ENCODE measurements at places on chromosomes 12 and 14.

DNA sequence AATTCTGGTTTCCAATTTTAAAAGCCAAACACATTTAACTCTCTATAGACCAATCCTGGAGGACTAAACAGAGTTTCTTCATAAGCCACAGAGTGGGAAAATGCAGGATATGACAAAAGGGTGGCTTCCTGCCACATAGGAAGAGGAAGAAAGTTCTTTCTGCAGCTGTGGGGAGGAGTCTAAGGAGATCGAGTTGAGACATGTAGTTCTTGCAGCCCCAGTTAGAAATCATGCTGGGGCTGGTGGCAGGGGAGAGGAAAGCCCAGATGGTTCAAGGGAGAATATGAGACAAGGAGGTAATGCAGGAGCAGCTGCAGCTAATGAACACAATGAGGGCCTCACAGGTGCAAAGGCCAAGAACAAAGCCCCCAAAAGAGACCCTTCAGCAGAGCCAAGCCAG is 85.0 kb upstream of the ARID2 start:
- DNase-seq: no peak

GRCh38 chr12:1935700-1936378 is 17.4 kb upstream of the CACNA2D4 start:
- DNase-seq: no peak

DNA sequence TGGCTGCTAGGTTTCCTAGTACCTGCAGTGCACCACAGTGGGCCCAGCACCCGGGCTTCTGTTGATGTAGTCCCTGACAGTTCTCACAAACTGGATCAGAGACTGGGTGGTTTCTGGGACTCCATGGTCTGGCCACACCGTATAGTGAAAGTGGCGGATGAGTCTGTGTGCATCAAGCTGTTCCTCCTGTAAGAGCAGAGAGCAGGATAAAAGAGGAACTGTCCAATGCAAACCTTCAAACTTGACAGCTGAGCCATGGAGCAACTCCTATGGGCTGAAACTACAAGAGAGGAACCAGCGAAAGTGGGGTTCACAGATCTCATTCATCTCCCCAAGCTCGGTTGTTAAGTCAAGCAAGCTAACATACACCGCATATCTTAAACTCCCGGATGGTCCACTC is 102.8 kb downstream of the PTPRB start:
- no peak for DNase-seq

DNA sequence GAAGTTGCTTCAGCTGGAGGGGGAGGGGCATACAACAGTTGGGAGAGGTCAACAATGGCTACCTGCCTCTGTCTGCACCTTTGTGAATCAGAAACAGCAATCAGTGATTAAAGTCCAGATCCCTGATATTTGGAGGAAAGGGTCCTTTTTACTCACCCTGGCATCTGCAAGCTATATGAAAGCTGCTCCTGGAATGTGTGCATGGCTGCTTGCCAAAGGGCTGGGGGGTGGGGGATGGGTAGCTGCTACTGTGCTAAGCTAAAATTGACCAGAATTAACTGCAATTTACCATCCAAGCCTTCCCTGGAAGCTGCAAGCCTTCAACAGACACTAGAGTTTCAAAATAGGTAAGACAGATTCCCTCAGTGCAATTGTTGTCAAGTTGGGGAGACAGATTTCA is 13.5 kb upstream of the GTF2A1 start:
- DNase-seq: no peak

DNA sequence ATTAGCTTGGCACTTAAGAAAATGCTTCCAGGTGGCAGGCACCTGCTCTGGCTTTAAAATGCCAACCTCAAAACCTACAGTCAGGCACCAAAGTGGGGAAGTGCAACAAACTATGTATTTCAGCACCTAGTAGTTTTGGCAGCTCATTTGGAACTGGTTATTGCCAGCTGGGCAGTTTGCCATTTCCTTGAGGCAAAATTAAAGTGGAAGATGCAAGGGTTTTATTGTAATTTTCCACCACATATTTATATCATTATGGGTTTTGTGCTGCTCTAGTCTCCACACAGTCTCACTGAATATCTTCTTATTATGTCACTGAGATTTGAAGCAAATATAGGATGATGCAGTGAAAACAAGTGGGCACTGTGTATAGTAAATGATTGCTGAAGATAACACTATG is 117.0 kb downstream of the PRKD1 start:
- DNase-seq: no peak

DNA sequence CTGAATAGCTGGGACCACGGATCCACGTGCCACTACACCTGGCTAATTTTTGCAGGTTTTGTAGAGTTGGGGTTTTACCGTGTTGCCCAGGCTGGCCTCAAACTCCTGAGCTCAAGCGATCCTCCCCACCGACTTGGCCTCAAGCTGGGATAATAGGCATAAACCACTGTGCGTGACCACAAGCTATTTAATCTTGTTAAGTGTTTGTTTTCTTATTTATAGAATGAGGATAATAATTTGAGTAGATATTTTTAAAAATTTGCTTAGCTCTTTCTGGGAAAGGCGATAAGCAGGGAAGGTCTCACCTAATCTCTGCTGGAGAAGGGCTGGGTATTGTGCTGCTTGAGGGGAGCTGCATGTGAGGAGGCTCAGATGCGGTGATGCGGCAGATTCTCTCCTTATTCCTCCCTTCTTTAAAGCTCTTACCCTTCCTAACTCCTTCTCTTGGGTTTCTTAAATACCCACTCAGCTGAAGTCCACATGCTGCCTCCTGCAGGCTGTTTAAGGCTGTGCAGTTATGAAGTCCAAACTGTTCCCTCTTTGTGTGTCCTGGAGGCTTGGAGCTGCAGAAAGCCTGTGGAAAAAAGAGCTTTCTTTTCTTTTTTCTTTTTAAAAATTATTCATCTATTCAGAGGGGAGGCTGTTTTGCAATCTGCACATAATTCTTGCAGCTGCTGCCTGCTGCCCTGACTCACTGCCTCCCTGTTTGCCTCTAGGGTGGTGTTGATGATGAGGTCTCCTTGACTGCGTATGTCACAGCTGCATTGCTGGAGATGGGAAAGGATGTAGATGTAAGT is 37.9 kb downstream of the A2ML1 start:
- DNase-seq: no peak

DNA sequence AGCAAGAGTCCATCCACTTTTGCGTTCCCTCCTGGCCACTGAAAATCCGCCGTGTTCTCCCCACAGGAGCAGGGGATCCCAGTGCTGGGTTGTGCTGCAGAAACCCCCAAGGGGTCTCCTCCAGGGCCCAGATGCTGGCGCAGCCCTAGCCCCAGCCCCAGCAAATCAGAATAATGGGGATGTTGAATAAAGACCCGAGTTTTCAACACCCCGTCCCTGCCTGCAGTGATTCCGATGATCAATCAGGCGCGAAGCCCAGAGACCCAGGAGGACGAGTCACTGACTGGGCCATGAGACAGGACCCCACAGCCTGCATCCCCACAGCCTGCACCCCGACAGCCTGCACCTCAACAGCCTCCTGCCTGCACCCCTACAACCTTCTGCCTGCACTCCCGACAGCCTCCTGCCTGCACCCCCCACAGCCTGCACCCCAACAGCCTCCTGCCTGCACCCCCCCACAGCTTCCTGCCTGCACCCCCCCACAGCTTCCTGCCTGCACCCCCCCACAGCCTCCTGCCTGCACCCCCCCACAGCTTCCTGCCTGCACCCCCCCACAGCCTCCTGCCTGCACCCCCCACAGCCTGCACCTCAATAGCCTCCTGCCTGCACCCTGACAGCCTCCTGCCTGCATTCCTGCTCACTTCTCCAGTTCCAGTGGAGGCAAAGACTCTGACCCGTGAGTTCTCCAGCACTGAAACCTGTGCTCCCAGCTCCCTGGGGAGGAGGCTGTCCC is 37.2 kb downstream of the TNFAIP2 start:
- no peak for DNase-seq

GRCh38 chr12:50241178-50241577 is 42.1 kb downstream of the LIMA1 start:
- no peak for DNase-seq

GRCh38 chr14:59182641-59183040 is 5.8 kb upstream of the DAAM1 start:
- no peak for DNase-seq

- no peak for DNase-seq
Observed at GRCh38 chr12:29644536-29645162, 139.1 kb downstream of the TMTC1 start.

DNA sequence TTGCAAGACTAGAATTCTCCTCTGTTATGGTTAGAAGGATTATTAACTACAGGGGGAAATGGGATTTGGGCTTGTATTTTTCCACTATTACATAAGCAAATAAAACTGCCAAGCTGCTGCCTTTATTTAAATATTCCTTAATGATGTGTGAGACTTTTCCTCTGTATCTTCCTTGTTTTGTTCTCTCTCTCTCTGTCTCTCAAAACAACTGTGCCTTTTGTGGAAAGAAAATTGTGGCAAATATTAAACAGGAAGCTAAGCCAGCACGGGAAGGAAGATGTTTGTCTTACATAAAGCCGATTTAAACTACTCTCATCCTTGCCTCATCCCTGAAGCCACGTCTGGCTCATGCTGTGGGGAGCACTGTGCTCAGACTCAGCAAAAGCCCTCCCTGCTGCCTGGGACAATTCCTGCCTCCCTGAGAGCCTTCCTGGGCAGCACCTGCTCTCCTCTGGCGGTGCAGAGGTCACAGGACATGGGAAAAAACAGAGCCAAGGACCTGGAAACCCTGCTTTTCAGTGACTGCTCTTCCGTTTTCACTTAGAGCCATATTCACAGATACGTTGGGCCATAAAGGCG is 237.2 kb downstream of the SLC15A4 start:
- DNase-seq: no peak

DNA sequence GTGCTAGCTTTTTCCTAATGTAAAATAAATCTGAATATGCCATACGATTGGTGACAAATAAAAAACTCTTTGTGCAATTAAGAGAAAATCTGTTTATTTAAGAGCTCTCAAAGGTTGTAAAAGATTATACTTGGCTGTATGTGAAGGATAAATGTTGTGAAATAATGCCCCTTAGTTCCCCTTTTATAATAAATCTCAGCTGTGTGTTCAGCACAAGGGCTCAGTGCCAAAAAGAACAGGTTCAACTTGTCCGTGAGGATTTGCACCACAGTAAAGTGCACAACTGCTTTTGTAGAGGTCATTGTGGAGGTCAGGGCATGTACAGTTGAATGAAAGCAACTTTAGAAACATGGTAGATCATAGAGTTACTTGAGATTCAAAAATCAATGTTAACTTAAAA is 118.6 kb downstream of the TRMT5 start:
- peak; percentile 31 for DNase-seq

GRCh38 chr12:71107936-71108335 is 49.9 kb downstream of the TSPAN8 start:
- DNase-seq: no peak

DNA sequence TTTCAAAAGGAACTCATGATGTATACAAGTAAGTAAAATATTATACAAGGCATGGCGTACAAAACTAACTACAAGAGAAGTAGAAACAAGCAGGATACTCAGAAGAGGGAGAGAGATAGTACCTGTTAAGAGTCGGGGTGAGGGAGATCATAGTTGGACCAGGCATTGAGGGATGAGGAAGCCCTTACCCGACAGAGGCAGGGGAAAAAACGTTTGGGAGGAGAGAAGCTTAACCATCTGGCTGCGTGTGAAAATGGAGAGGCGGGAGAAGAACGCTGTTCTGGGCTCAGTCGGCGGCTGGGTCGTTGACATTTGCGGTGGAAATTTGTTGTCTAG is 575 bp upstream of the FMNL3 start:
- DNase-seq: peak; percentile 70

- DNase-seq: no peak
Observed at GRCh38 chr12:42633594-42633993, 44.0 kb upstream of the PRICKLE1 start.

DNA sequence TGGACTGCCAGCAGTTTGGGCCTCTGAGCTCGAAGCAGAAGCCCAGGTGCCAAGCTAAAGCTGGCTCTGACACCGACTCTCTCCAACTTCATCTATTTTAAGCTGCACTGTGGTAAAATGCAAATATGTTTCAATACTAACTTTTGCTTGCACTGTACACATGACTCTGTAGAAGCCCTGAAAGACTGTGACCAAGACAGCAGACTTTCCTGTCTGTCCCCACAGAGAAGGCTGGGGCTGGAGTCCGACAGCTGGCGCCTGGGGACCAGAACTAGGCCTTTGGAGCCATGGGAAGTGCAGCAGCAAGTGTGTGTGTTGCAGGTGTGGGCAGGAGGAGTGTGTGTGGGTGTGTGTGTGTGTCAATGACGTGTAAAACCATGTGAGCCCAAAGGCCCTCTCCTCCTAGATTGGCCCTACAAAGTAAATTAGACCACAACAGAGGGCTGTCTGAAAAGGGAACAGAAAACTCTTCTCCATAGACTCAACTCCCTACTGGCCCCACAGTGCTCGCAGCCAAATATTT is 16.4 kb upstream of the RAB35 start:
- DNase-seq: no peak

- DNase-seq: no peak
Observed at GRCh38 chr14:67999290-67999689, 179.7 kb downstream of the RAD51B start.

DNA sequence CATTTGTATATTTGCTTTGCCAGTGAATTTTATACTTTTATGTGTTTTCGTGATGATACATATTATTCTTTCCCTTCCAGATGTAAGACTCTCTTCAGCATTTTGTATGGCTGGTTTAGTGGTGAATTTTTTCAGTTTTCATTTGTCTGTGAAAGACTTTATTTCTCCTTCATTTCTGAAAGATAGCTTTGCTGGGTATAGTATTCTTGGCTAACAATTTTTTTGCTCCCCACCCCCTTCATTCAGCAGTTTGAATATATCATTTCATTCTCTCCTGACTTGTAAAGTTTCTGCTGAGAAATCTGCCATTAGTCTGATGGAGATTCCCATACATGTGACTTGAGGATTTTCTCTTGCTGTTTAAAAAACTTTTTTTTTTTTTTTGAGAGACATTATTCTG is 72.8 kb downstream of the ERC1 start:
- DNase-seq: no peak

GRCh38 chr12:117789195-117789912 is 179.4 kb downstream of the KSR2 start:
- DNase-seq: no peak

- DNase-seq: no peak
Observed at GRCh38 chr14:53764846-53765245, 191.8 kb downstream of the BMP4 start.

- DNase-seq: peak; percentile 96
Observed at GRCh38 chr14:100841761-100842403, 16.0 kb downstream of the MEG3 start.

DNA sequence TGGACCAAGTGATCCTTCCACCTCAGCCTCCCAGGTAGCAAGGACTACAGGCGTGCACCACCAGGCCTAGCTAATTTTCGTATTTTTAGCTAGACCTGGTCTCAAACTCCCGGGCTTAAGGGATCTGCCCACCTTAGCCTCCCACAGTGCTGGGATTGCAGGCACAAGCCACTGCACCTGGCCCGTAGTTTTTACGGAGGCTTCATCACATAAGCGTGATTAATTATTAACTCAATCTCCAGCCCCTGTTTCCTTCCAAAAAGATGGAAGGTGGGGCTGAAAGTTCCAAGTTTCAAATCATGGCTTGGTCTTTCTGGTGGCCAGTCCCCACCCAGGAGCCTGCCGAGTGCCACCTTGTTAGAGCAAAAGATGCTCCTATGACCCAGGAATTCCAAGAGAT is 22.5 kb upstream of the HIF1A start:
- DNase-seq: no peak
